Left renal pelvis (tissue), 4 donors: ENCODE measurements at places on chromosomes 7 and 10. TPM values are rescaled to one million over a fixed set of nuclear protein-coding genes. Genes with fewer than 3 reads are reported as not detected.

The TSPAN13 gene
- polyA plus RNA-seq, result 16.4 TPM

- DNase-seq, result no peak
Observed at GRCh38 chr7:91973639-91974038, 33.0 kb downstream of the AKAP9 start.

The TMEM26 gene
- polyA plus RNA-seq, result 8.5 TPM

The AKR1C4 gene
- polyA plus RNA-seq, result not detected

- DNase-seq, result no peak
Observed at GRCh38 chr10:31668326-31668725, 260.3 kb downstream of the ARHGAP12 start.

The POLL gene
- 43.3 TPM for polyA plus RNA-seq

The ZNF775 gene
- polyA plus RNA-seq, result 4.2 TPM

The TUBB8 gene
- 0.22 TPM for polyA plus RNA-seq

DNA sequence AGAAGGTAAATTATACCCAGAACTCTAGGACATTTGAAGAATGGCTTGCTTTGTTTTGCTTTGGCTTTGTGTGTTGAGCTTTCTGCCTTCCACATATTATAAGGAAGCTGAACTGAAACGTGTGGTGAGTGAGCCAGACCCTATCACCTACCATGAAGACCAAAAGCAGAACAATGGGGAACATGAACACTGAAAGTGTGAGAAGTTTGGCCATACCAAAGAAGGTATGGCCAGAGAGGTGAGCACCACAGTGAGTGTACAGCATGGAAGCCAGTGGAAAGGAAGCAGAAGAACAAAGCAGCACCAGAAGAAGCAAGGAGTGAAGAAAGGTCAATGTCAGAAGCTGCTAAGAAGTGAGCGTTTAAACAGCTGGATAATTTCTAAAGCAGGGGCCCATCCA is 59.7 kb upstream of the CCDC71L start:
- no peak for DNase-seq

The AOAH gene
- polyA plus RNA-seq, result 2.4 TPM

GRCh38 chr10:130623680-130624267 is 487.6 kb downstream of the GLRX3 start:
- DNase-seq, result no peak

- peak; percentile 40 for DNase-seq
Observed at GRCh38 chr7:80428161-80429054, 83.5 kb downstream of the GNAT3 start.

DNA sequence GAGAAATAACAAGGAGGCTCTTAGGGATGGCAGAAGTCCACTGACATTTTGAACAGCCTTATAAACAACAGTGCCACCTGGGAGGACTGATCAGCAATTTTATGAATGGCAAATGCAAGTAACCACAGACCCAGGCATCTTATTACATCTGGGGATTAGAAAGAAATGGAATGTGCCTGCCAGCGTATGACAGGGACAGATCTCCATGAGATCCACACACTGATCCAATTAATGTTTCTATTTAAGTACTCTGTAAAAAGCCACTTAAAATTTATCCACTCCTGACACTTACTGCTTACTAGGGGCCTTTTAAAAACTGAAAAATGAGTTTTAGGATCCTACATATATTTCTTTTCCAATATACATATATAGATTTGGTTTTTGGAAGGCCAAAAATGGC is 28.6 kb downstream of the PARD3 start:
- DNase-seq, result no peak

The FXYD4 gene
- 1.5 TPM for polyA plus RNA-seq

DNA sequence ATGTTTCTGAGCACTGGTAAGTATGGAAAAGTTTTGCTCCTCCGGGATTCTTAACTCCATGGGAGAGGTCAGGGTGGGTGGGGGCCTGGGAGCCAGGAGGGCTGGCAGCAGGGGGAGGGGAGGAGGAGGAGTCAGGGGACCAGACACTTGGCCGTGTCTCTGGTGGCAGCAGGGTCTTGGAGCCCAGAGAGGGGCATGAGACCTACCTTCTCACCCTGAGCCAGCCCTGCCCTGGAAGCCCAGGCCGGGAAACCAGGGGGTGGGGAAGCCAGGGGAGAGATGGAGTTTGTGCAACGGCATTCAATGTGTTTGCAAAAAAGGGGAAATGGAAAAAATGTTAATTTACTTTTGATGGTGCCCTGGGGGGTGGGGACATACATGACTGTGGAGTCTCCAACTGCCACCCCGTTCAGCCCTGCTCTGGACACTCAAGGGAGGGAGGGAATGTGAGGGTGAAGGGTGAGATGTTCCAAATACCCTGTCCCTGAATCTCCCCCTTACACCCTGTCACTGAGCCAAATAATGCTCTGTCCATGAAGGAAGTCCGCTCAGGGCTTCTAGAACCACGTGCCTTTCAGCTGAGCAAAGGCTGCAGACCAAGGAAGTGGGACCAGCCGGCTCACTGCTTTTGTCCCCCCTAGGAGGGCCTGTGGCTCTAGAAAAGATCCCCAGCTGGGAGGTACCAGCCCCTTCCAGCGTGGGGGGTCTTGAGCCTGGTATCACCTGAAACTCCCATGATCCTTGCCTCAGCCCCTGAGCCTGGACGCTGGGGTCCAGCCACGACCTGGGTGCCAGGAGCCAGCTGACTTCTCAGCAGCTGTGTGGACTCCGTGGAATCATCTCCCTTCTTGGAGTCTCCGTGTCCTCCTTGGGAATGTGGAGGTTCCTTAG is 48.3 kb downstream of the TMEM270 start:
- no peak for DNase-seq

The GLRX3 gene
- 87.5 TPM for polyA plus RNA-seq

The SPDYE1 gene
- polyA plus RNA-seq, result 0.60 TPM

The SUN3 gene
- not detected for polyA plus RNA-seq

DNA sequence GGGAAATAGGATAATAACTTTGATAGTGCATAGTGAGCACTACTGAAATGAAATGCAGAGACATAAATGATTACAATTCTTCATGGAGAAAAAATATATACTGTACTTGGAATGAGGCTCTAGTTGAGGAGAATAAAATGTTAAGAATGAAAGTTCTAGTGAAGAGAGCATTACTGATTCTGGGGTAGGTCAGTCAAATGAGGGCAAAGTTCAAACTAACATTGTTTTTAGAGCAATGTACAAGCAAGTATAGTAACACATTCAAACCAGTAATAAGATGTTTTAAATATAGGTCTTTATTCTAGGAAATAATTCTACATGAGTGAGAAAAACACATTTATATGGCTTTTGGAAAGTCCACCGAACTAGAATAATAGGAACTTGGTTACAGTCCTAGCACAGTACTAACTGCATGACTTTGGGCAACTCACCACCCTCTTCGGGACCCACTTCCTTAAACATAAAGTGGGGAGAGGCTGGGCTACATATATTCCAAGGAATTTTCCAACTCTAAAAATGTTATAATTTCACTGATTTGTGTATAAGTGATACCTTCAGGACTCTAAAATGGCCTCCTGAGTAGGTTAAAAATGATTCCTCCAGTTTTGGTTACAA is 86.4 kb downstream of the CDK6 start:
- DNase-seq, result no peak

GRCh38 chr7:78751253-78751652 is 702.2 kb downstream of the MAGI2 start:
- no peak for DNase-seq

The VKORC1L1 gene
- 35.2 TPM for polyA plus RNA-seq

The MBLAC1 gene
- 1.1 TPM for polyA plus RNA-seq

DNA sequence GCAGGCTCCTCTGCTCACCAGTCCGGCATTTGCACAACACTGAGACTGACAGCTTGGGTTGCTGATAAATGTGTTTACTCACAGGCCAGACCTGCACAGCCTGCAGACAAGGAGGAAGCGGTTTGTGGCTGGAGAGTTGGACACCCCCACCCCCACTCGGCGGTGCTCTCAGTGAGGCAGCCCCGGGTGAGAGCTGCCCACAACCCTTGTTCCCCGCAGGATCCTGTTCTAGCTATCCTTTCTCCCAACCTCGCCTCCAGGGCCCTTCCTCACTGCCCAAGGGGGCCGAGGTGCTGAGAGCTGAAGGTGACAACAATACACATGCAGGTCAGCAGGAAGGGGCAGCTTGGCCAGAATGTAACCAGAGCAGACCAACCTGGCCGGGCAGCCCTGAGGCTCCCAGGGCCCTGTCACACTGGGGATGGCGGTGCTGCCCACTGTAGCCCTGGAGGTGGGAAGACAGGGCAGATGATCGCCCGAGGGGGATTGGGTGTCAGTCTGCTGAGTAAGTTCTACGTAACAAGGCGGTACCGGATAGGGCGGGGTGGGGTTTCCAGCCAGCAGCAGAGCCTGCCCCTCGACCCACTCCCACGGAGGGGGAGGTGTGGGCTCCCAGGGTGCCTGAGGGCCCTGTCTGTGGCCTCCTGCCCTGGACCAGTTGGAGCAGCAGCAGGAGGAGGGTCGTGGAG is 2.1 kb upstream of the ADAM8 start:
- DNase-seq, result no peak

The TES gene
- polyA plus RNA-seq, result 79.3 TPM

- DNase-seq, result no peak
Observed at GRCh38 chr7:33354201-33354600, 224.8 kb downstream of the BBS9 start.

The GPR15LG gene
- polyA plus RNA-seq, result 1.5 TPM

DNA sequence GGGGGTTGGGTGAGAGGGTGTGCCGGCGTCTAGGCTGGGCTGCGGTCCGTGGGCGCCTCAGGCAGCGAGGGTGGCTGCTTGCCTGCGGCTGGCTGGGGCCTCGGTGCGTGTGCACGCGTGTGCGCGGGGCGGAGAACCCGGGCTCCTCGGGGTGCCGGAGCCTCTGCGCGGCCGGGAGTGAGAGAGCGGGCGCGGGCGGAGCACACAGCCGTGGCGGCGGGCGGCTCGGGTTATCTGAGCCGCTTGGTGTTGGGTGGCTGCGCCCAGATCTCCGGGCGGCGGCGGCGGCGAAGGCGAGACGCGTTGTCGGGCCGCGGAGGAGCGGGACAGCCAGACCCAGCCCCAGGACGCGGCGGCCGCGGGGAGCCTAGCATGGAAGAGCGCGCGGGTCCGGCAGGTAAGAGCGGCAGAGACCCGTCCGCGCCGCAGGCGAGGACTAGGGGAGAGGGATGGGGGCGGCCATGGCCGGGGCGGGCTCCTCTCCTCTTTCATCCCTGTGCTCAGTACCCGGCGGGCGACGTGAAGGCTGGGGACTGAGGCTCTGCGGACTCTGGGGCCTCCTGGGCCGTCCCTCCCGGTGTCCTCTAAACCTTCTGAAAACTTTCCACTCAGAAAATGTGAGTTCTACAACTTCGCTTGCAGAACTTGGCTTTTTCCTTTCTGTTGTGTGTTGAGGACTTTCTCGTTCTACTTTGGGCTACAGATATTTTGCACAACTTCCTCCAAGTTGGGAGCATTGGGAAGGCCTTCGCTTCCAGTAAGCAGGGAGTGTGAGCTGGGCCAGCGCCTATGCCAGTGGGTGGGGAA is 9.8 kb upstream of the PAX2 start:
- no peak for DNase-seq

DNA sequence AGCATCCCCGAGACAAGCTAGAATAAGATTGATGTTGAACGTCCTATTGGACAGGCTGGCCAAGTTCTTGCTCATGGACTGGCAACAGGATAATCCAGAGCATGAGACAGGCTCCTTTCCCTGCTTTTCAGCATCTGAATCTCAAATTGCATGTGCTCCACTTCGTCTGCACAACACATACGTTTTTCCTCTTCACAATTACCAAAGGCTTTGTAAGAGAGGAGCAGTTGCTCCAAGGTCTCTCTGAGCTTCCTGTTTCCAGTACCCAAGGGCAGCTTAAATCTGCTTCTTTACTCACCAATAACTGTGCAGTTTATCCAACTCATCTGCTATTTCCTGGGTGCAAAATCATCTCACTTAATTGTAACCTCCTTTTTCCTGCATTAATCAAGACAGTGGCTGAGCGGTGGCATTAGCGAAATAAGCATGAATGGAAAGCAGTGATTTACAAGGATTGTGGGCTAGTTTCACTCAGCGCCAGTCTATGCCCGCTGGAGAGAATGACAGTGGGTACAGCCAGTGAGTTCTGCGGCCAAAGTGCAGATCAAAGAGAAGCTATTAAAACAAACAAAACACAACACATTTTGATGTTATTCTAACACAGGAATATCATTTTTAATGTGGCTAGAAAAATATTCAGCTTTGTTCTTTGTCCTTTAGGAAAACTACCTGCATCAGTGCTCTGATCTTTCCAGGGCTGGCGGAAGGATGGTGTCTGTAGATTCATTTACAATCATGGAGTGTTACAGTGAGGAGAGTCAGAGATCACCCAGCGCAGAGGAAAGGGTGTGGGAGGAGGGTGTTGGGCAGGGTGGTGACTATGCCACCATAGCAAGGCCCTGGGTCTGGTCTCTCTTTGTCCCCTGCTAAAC is 79.8 kb downstream of the CHN2 start:
- DNase-seq, result no peak

DNA sequence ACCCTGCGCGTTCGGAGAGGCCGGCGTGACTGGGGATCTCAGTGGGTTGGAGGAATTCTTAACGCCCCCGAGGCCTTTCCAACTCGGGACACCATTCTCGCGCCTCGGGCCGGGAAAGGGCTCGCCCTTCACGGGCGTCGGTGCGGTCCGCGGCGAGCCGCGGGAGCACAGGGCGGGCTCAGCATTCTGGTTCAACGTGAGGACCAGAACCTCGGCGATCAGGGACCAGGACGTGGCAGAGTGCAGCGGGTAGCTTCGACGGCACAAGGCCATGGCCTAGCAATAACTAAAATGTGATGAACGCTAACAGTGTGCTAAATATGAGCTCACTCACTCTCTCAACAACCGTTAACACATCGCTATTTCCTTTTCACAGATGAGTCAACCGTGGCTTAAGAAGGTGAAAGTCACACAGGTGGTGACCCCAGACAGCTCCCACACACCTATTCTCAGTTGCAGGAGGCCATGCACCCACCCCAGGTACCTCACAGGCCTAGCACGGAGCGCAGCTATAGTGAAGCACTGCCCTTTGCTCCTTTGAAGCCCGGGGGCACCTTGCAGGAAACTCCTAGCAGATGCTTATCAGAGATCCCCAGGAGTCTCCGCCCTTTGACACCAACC is 4.5 kb upstream of the EMX2 start:
- no peak for DNase-seq

The SEPTIN7 gene
- 475 TPM for polyA plus RNA-seq

GRCh38 chr10:77592510-77592909 is 45.1 kb downstream of the KCNMA1 start:
- DNase-seq, result no peak

- DNase-seq, result no peak
Observed at GRCh38 chr7:95002775-95003174, 95.4 kb downstream of the PPP1R9A start.

The LRRC4 gene
- polyA plus RNA-seq, result 8.5 TPM

GRCh38 chr7:80907141-80907601 is 11.7 kb downstream of the SEMA3C start:
- no peak for DNase-seq

- no peak for DNase-seq
Observed at GRCh38 chr10:112185959-112186358, 2.4 kb upstream of the GPAM start.

The TMEM236 gene
- 0.32 TPM for polyA plus RNA-seq
